ENCODE measurements at places on chromosomes 16 and 17. TPM values are rescaled to one million over a fixed set of nuclear protein-coding genes. Genes with fewer than 3 reads are reported as not detected.

DNA sequence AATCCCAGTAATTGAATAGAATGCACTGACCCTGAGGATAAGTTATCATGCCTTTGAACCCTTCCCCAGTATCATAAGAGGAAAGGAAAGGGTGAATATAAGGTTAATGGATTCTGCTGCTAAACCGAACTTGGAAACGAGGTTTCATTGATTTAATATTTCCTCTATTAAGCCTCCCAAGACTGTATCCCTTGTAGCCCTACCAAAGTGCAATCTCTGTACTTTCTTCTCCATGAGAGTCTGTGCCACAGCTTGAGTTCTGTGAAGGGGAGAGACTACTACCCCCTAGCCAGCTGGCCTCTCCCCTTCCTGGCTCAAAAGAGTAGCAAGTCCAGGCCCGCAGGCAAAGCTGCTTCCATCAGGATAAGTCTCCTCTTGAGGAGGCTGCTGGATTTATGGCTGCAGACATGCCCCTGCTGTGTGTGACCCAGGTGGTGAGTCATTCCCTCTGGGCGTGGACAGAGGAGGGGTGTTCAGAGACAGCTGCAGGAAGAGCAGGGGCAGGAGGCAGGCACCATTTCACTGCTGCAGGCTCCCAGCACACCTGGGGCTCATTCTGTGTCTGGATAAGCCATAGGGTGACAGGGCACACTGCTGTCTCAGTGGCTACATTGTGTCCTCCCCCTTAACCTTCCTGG is 58.4 kb downstream of the TOM1L2 start:
- H3K27me3 ChIP-seq: no peaks in the 10 kb centered on the region
- no peak overlapping the region for H3K4me3 ChIP-seq
- no peak overlapping the region for H3K27ac ChIP-seq
- no peaks in the 10 kb centered on the region for H3K36me3 ChIP-seq

GRCh38 chr16:50719401-50720337 is 22.2 kb upstream of the CYLD start:
- no peak overlapping the region for H3K4me3 ChIP-seq
- H3K4me1 ChIP-seq: peaks cover 11% of the 10 kb centered on the region
- DNase-seq: no peak
- no peaks in the 10 kb centered on the region for H3K36me3 ChIP-seq

DNA sequence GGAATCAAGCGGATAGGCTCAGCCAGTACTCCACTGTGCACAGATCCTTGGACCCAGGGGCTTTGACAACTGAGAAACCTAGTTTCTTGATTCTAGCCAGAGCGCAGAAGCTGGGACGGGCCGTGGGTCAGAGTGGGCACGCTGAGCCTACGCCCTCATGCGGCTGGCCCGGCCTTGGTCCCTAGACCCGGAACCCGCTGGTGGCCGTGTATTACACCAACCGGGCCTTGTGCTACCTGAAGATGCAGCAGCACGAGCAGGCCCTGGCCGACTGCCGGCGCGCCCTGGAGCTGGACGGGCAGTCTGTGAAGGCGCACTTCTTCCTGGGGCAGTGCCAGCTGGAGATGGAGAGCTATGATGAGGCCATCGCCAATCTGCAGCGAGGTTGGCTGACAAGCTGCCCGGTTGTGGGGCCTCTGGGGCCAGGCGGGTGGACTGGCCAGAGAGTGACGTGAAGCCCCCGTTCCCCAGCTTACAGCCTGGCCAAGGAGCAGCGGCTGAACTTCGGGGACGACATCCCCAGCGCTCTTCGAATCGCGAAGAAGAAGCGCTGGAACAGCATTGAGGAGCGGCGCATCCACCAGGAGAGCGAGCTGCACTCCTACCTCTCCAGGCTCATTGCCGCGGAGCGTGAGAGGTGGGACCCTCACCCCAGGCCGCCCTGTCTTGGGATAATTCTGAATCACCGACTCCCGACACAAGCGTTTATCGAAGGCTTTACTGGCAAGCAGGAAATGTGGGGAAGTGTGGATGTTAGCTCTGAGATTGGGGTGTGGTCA is 946 bp downstream of the STUB1 start:
- H3K27me3 ChIP-seq: no peaks in the 10 kb centered on the region
- peaks cover 63% of the 10 kb centered on the region for H3K4me1 ChIP-seq
- H3K27ac ChIP-seq: peak overlapping the region; percentile 96

GRCh38 chr17:33978889-33979288 is 276.2 kb upstream of the CCL2 start:
- no peak overlapping the region for H3K27ac ChIP-seq
- no peaks in the 10 kb centered on the region for H3K4me1 ChIP-seq
- H3K4me3 ChIP-seq: no peak overlapping the region
- H3K27me3 ChIP-seq: peaks cover 30% of the 10 kb centered on the region
- no peak for DNase-seq

DNA sequence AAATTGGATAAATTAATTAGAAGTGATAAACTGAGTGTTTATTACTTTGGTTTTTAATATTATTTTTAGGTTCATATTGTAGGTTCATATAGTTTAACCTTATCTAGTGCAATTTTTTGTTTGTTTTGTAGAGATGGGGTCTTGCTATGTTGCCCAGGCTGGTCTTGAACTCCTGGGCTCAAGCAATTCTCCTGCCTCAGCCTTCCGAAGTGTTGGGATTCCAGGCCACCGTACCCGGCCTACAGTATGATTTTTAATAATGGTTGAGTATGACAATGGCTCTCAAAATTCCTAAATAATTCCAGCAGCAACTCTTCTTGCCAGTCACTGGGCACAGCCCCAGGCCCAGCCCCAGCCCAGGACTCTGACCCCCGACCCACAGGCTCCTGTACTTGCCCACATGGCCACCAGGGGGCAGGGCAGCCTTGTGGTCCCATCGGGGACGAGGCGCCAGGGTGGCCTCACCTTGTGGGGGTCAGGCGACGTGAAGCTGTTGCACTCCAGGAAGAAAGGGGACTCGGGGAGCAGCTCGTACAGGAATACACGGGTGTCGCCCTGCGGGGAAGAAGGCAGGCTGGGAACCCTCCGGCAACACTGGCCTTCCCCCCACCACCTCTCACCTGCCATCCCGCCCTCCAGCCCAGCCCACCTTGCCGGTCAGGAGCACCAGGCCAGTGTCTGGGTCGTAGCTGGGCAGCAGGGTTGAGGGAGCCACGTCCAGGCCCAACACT is 7.9 kb upstream of the PAM16 start:
- DNase-seq: no peak
- H3K4me1 ChIP-seq: no peaks in the 10 kb centered on the region
- no peaks in the 10 kb centered on the region for H3K27me3 ChIP-seq

DNA sequence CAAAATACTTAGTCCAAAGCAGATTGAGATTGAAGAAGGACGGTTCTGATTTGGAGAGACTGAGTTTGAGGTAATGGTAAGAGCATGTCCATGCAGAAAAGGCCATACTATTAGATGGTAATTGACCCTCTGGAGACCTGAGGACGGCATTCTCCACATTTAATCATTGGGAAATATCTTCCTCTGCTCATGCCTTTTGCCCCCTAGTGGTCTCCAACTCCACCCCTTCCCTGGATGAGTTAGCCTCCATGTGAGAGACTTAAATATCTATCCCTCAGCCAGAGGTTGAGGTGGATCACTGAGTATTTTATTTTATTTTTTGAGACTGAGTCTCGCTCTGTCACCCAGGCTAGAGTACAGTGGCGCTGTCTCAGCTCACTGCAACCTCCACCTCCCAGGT is 10.4 kb upstream of the OR3A1 start:
- H3K36me3 ChIP-seq: no peaks in the 10 kb centered on the region
- H3K27ac ChIP-seq: no peak overlapping the region
- DNase-seq: no peak
- no peaks in the 10 kb centered on the region for H3K27me3 ChIP-seq
- no peaks in the 10 kb centered on the region for H3K4me1 ChIP-seq

GRCh38 chr16:71746442-71747046 is 22.0 kb upstream of the PHLPP2 start:
- no peak for DNase-seq
- H3K4me3 ChIP-seq: no peak overlapping the region
- H3K27me3 ChIP-seq: no peaks in the 10 kb centered on the region
- H3K4me1 ChIP-seq: no peaks in the 10 kb centered on the region
- peaks cover 99% of the 10 kb centered on the region for H3K36me3 ChIP-seq
- H3K27ac ChIP-seq: no peak overlapping the region

GRCh38 chr17:4616476-4616875 is 25.0 kb downstream of the ALOX15 start:
- H3K4me1 ChIP-seq: no peaks in the 10 kb centered on the region
- no peak overlapping the region for H3K27ac ChIP-seq
- no peak for DNase-seq
- H3K36me3 ChIP-seq: no peaks in the 10 kb centered on the region

- H3K36me3 ChIP-seq: no peaks in the 10 kb centered on the region
- H3K4me3 ChIP-seq: peak within 1 kb of the TSS; percentile 30
- H3K27ac ChIP-seq: no peak within 1 kb of the TSS
- DNase-seq: no peak
- H3K4me1 ChIP-seq: peaks cover 12% of the 10 kb centered on the region
These were observed at the start of gene SLC52A1 for GRCh38 chr17:5035315-5035714. Gene SLC52A1 (minus strand): TSS chr17:5035426. CDS start chr17:5034606, 820 bp downstream.

- H3K27me3 ChIP-seq: no peaks in the 10 kb centered on the region
- DNase-seq: no peak
- no peaks in the 10 kb centered on the region for H3K4me1 ChIP-seq
- no peaks in the 10 kb centered on the region for H3K36me3 ChIP-seq
- no peak overlapping the region for H3K27ac ChIP-seq
These were observed 7.6 kb upstream of the CPSF4L start for GRCh38 chr17:73269329-73269615.

DNA sequence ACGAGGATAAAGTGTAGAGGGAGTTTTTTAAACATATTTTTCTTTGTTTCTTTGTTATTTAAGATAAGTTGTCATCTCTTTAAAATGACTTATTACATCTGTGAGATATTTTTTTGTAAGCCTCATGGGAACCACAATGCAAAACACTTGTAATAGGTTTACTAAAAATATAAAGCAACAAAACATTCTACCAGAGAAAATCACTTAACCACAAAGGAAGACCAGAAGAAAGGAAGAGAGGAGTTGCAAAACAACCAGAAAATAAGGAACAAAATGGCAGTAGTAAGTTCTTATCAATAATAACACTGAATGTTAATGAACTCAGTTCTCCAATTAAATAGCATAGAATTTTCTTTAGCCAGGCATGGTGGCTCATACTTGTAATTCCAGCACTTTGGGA is 22.9 kb downstream of the DHRS7B start:
- H3K27me3 ChIP-seq: no peaks in the 10 kb centered on the region
- no peak overlapping the region for H3K4me3 ChIP-seq
- H3K4me1 ChIP-seq: no peaks in the 10 kb centered on the region
- H3K36me3 ChIP-seq: no peaks in the 10 kb centered on the region
- H3K27ac ChIP-seq: no peak overlapping the region
- DNase-seq: no peak

DNA sequence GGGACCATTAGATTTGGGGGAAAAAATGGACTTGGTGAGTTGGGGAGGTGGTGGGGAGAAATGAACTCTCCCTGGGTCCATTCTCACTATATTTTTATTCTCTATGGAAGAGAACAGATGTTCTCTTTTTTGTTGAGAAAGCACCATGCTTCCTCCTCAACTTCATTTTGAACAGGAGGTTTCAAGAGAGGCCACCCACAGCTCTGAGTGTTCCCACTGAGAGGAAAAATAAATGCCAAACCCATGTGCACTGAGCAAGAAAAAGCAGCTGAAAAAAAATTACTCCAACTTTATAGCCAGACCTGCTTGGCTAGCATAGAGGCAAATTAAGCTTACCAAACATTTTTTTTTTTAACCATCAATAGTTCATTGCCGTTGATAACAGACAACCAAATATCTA is 883.6 kb downstream of the KCNJ2 start:
- no peak for DNase-seq
- no peak overlapping the region for H3K4me3 ChIP-seq
- H3K27ac ChIP-seq: no peak overlapping the region
- no peaks in the 10 kb centered on the region for H3K4me1 ChIP-seq
- H3K36me3 ChIP-seq: no peaks in the 10 kb centered on the region
- H3K27me3 ChIP-seq: no peaks in the 10 kb centered on the region

DNA sequence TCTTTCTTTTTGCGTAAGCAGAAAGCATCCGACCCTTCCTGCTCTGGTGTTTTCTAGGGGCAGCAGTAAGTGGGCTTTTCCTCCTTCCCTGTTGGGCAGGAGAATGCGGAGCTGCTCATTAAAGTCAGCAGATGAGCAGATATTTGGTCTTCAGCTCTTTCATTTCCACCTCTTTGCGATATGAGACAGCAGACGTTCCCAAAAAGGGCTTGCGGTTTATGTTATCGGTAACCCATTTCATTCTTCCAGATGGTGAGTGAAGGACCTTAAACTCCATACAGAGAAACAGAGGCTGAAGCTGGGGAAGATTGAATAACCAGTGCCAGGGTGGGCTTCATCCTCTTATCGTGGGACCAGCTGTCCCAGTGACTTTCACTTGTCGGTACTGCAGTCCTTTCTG is 40.7 kb downstream of the KSR1 start:
- no peaks in the 10 kb centered on the region for H3K36me3 ChIP-seq
- DNase-seq: no peak
- no peaks in the 10 kb centered on the region for H3K27me3 ChIP-seq
- H3K27ac ChIP-seq: no peak overlapping the region
- peaks cover 23% of the 10 kb centered on the region for H3K4me1 ChIP-seq
- no peak overlapping the region for H3K4me3 ChIP-seq

GRCh38 chr16:53905028-53905427 is 201.1 kb downstream of the FTO start:
- no peaks in the 10 kb centered on the region for H3K27me3 ChIP-seq
- no peak for DNase-seq
- no peak overlapping the region for H3K4me3 ChIP-seq

DNA sequence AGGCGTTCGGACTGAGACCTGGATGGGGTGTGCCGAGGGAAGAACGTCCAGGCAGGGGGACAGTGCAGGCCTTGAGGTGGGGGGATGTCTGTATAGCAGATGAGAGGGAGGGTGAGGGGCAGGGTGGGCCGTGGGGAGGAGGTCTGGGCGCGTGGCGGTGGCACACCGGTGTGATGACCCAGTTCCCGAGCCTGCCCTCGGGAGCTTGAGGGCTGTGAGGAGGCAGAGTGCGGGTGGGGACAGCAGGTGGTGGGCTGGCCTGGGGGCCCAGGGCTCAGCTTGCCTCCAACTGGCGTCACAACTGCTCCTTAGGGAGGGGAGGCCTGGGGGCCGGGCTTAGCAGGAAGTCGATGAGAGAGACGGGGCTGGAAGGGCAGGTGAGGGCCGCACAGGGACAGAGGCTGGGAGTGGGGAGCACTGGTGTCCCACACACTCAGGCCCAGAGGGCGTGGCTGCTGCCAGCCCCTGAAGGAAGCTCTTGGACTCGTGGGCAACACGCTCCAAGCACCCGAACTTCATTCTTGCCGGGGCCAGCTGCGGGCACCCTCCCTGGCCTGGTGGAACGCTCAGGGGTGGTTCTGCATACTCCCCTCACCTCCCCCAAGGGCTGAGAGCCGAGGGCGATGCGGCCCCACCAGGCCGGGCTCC is 6.5 kb downstream of the CACNA1H start:
- H3K36me3 ChIP-seq: no peaks in the 10 kb centered on the region

GRCh38 chr17:83117583-83117982 is 38.2 kb downstream of the METRNL start:
- no peak for DNase-seq
- peaks cover 22% of the 10 kb centered on the region for H3K27me3 ChIP-seq
- no peak overlapping the region for H3K27ac ChIP-seq
- no peak overlapping the region for H3K4me3 ChIP-seq
- no peaks in the 10 kb centered on the region for H3K36me3 ChIP-seq

MRPS23 gene
- total RNA-seq: 17.4 TPM

TCAP gene
- total RNA-seq: 1.4 TPM

CNTROB gene
- 20.0 TPM for total RNA-seq

FZD2 gene
- 3.4 TPM for total RNA-seq

ADAD2 gene
- total RNA-seq: 0.42 TPM

EFCAB13 gene
- 12.9 TPM for total RNA-seq

PRSS27 gene
- total RNA-seq: 2.7 TPM

CDRT15L2 gene
- total RNA-seq: not detected

RGS11 gene
- 18.2 TPM for total RNA-seq
